Gastroesophageal sphincter (tissue), 4 donors: ENCODE measurements at places on chromosomes 13 and 19.

GRCh38 chr19:389935-390289 lies 19.0 kb downstream of the C2CD4C start:
- ATAC-seq, result no peak

- no peak for ATAC-seq
These were observed 197.2 kb downstream of the RAP2A start for GRCh38 chr13:97631158-97631557.

GRCh38 chr13:103878891-103879605 lies 812.8 kb upstream of the SLC10A2 start:
- ATAC-seq, result no peak

DNA sequence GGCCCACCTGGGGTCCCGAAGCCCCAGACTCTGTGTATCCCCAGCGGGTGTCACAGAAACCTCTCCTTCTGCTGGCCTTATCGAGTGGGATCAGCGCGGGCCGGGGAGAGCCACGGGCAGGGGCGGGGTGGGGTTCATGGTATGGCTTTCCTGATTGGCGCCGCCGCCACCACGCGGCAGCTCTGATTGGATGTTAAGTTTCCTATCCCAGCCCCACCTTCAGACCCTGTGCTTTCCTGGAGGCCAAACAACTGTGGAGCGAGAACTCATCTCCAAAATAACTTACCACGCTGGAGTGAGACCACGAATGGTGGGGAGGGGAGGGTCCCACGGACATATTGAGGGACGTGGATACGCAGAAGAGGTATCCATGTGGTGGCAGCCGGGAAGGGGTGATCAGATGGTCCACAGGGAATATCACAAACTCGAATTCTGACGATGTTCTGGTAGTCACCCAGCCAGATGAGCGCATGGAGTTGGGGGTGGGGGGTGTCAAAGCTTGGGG lies 1.0 kb upstream of the ICAM5 start:
- no peak for ATAC-seq

- ATAC-seq, result no peak
These were observed 69.0 kb upstream of the NPAS1 start for GRCh38 chr19:46950526-46951170.

- ATAC-seq, result peak; percentile 71
These were observed 511 bp downstream of the GARRE1 start for GRCh38 chr19:34254698-34255432.

- ATAC-seq, result no peak
These were observed 6.3 kb downstream of the CALM3 start for GRCh38 chr19:46607448-46607841.

DNA sequence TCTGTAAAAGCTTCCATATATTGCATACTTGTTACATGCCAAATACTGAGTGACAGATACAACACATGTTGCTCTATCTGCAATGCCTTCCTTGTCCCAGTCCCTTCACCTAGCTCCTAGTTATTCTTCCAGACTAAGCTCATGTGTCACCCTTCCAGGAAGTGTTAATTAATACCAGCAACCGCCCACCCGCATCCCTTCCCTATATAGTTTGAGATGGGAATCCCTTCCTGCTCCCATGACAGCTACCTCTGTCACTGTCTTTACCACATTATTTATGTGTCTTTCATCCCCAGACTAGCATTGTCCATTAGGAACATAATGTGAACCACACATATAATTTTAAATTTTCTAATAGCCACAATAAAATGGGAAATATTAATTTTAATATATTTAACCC lies 49.5 kb upstream of the FRY start:
- no peak for ATAC-seq

GRCh38 chr19:44196772-44197171 lies 15.6 kb upstream of the ZNF227 start:
- no peak for ATAC-seq

DNA sequence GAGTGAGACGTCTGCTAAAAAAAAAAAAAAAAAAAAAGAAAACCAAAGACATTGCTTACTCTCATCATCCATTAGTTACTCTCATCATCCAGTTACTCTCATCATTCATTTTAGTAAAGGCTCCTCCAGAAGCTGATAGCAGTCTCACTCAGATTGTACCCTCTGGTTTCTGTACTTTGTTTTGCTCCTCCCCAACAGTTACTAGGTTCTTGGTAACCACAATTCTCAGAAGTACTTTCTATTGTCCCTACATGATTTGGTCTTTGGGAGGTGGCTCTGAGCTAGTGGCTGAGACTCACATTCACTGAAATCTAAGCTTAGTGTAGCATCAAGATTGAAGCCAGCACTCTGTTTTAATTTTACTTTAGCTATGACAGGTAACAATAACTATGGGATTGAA lies 14.3 kb downstream of the ERICH4 start:
- no peak for ATAC-seq

GRCh38 chr19:4889034-4889815 lies 13.5 kb downstream of the ARRDC5 start:
- no peak for ATAC-seq

GRCh38 chr19:39352381-39353255 lies 10.4 kb downstream of the SAMD4B start:
- no peak for ATAC-seq

GRCh38 chr19:50510121-50510670 lies 795 bp downstream of the JOSD2 start:
- no peak for ATAC-seq

DNA sequence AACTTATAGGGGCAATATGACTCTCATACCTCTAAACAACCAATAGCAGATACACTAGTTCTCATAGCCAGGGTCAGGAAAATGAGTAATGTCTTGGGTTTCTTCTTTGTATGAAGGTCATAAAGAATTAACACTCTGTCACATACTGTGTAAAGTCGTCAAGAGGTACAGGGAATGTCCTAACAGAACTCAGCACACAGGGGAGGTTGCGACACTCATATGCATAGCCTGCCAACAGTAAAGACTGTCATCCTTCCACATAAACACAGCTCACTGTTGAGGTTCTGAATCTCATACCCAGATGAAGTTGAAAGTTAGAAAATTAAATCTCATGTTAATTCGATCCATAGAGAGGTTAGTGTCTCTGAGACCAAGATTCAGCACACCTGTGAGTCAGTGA lies 34.2 kb upstream of the ZNF254 start:
- no peak for ATAC-seq
